ENCODE measurements at places on chromosomes 4 and X.

GRCh38 chr4:118249890-118250289 lies 102.9 kb downstream of the PRSS12 start:
- no peak for DNase-seq

GRCh38 chr4:110170861-110171260 lies 27.6 kb downstream of the ELOVL6 start:
- DNase-seq: no peak

DNA sequence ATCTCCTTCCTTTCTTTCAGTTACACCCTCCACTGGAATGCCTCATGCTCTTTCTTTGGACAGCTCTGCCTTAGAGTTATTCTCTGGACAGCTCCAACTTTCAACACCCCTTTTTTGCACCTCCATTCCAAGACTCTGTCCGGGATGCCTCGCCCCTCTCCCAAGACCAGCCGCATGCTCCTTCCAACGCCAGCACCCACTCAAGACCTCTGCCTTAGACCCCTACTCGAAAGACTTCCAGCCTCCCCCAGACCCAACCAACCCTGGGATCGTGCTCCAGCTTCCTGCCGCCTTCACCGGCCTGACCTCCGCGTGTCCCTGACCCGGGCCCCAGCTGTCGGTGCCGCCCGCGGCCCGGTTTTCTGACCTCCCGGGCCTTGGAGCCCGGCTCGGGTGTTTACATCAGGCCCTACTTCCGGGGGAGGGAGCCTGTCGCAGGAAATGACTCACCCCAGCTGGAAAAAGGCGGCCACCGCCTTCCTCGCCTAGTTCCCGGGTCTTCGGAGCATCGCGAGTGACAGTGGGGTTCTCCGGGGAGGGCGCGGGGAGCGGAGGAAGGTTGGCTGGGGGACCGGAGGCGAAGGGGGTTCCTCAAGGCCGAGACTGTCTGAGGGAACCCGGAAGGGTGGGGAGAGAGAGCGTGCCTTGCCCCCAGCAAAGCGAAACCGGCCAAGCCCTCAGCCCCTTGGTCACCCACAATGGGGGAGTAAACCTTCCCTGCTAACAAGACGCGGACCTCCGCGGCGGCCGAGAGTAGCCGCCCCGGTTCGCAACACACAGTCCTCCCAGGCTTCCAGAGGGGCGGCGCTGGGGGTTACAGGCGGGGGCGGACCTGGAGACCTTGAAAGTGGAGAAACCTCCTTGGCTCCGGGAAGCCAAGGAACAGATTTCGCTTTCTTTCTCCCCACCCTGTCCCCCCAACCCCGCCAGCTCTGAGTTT lies at the start of gene WDR45:
Gene WDR45, minus strand, starts transcription at position 399 of the 940 bp plus-strand sequence. CDS start 1,792 bp downstream, outside the sequence.
- DNase-seq: peak; percentile 80

GRCh38 chrX:56762707-56763555 lies 33.9 kb downstream of the NBDY start:
- DNase-seq: no peak

DNA sequence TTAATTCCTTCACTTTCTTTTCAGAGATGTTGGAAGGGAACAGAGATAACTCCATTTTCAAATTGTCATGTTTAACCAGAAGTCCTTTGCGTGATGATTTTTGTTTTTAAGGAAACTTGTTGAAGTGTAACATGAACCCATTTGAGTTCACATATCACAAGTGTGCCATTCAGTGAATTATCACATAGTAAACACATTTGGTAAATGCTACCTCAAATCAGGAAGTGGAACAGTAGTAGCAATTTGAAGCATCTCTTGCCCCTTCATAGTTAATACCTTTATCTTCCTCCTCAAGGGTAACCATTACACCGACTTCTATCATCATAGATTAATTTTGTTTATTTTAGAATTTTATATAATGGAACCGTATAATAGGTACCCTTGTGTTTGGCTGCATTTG lies 35.8 kb downstream of the KDM6A start:
- DNase-seq: no peak

DNA sequence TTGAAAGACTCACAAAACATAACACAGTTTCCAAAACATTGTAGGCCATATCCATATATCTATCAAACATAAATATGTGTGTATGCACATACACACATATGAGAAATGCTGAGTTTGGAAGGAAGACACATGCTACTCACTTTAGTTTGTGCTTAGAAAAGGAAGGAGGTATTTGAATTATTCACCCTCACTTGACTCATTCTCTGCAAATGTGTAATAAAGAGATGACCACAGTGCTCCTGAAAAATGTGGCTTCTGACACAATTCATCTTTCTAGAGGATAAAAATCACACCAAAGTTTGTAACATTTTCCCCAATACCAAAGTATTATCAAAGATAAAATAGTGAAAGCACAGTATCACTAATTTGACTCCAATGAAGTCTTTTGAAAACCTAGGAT lies 950.1 kb downstream of the FAT4 start:
- peak; percentile 31 for DNase-seq

DNA sequence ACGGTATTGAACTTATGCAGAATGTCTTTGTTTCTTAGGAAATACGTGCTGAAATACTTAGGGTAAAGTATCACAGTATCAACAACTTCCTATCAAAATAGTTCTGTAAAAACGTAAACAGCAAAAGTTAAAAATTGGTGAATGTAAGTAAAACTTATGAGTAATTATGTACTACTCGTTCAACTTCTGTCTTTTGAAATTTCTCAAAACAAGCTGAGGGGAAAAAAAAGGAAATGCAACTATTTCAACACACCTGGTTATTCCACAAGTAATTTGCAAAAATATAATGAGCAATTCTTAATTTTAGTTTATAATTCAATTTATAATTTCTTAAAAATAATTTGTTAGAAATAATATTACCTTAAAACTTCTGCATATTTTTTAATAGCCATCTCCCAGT lies 8.3 kb downstream of the PPID start:
- no peak for DNase-seq

DNA sequence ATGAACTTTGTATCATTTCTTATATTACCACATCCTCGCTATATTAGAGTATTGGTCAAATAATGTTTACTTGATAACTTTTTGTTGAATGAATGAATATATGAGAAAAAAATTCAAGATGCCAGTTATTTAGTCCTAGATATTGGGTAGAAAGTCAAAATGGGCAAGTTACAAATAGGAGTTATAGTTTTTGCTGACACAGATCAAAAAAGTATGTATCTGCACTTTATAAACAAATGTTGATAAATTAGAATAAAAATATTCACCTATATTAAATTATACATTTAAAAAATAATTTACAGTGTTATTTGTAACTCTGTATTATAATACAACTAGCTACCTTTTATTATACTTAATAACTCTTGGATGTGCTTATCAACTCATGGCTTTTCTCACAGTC lies 57.8 kb upstream of the NDST4 start:
- no peak for DNase-seq

DNA sequence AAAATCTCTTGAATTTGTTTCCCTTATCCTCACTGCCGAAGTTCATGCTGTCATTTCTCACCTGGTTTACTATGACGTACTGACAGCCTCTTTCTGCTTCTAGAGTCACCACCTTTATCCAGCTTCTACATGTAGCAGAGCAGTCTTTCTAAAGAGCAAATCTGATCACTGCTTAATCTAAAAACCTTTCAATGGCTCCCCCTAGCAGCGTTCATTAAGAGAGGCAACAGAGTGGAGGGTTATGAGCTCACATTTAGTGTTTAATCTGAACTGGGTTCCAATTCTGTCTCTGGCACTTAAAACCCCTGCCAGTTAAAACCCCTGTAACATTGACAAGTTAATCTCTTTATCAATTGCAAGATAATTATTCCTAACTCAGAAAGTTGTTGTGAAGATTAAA lies 4.4 kb downstream of the RBPJ start:
- DNase-seq: peak; percentile 52

GRCh38 chr4:98845960-98846359 lies 83.0 kb downstream of the EIF4E start:
- DNase-seq: no peak

DNA sequence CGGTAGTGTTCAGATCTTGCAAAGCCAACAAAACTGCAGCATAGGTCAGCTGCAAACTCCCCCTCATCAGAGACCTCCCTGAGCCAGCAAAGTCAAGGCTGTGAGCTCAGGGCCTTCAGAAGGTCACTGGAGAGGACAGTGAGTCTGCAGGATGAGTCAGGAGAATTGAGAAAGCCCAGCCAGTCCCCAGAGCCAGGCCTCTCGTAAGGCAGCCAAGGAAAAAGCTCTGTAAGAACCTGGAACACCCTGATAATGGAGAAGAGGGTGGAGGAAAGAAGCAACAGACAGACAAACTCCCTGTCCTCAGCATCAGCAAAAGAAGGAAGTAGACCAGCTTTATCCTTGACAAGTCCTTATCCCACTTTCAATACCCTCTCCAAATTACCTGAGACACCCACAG lies 33.0 kb downstream of the GRIA3 start:
- peak; percentile 69 for DNase-seq

- peak; percentile 84 for DNase-seq
These were observed 51.3 kb upstream of the NFKB1 start for GRCh38 chr4:102449751-102450352.

DNA sequence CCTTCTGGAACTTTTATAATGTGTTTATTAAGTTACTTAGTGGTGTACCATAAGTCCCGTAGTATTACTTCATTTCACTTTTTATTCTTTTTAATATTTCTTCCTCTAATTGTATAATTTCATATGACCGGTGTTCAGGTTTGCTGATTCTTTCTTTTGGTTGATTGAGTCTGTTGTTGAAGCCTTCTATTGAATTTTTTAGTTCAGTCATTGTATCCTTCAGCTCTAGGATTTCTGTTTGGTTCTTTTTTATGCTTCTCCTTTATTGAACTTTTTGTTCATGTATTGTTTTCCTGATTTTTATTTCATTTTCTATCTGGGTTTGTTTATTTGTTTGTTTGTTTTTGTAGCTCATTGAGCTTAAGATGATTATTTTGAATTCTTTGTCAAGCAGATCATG lies 8.8 kb downstream of the CEP44 start:
- no peak for DNase-seq

DNA sequence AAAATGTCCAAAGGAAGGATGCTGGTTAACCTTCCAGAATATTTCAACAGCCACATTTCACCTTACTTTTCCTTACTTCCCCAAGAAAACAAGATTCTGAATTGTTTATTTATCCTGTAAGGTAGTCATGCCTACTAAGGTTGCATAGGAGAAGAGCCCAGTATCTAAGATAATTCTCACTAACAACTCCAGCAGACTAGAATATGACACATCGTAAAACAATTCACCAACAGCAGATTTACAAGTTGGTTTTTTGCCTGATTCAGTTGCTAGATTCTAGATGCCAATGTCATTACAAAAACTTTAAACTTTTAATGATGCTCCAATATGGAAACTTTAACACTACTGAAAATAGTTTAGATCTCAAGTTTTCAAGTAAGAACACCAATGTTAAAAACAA lies 176.4 kb downstream of the IL13RA2 start:
- DNase-seq: peak; percentile 6

DNA sequence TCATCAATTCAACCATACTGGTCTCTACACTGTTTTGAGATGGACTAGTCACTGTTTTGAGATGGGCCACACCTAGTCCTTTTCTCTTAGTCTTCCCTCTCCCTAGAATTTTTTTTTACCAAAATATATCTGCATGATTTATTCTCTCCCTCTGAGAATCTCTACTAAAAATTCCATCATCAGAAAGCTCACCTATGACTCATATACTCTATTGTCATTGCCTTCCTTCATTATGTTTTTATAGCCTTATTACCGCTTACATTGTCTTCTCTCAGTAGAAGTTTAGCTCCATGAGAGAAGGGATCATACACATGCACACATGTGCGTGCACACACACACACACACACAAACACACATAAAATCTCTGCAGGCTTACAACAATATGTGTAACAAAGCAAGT lies 303.6 kb downstream of the PCDH10 start:
- no peak for DNase-seq

- no peak for DNase-seq
These were observed 140.5 kb downstream of the LRBA start for GRCh38 chr4:150874338-150875226.

- no peak for DNase-seq
These were observed 46.4 kb upstream of the FGG start for GRCh38 chr4:154658680-154659405.

- DNase-seq: no peak
These were observed 53.7 kb downstream of the SMIM31 start for GRCh38 chr4:164807611-164808010.

GRCh38 chrX:72395237-72395636 lies 89.5 kb upstream of the CITED1 start:
- peak; percentile 6 for DNase-seq

- peak; percentile 78 for DNase-seq
These were observed 94.2 kb downstream of the MAOA start for GRCh38 chrX:43750248-43750676.

- DNase-seq: no peak
These were observed 230.7 kb upstream of the GK2 start for GRCh38 chr4:79638735-79639134.

DNA sequence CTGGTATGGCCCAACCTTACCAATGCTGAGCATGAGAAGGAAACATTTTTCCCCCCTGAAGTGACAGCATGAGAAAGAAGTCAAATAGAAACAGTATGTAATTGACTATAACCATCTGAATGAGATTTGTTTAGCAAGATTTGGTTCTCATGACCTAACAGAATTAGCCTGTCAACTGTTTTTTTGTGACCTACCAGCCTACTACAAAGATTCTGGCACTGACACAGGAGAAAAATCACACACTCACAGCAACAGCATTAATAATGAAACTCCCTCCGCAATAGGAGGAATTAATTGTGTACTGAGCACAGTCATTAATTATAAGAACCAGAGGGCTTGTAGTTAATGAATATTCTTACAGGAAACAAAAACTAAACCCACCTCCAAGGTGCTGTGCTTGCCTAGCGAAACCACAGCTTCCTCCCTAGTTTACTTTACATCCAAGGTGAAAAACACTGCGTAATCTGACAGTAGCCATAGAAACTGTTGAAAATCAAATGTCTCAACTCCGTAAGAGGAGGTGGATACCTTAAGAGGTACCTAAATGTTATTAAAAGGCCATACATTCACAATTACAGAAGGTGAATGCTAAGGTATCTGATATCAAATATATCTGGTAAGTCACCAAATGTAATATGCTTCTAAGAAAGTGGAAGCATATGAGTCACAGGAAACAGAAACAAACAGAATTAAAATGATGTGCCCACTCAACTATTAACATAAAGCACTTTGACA lies 34.9 kb downstream of the MMRN1 start:
- no peak for DNase-seq

DNA sequence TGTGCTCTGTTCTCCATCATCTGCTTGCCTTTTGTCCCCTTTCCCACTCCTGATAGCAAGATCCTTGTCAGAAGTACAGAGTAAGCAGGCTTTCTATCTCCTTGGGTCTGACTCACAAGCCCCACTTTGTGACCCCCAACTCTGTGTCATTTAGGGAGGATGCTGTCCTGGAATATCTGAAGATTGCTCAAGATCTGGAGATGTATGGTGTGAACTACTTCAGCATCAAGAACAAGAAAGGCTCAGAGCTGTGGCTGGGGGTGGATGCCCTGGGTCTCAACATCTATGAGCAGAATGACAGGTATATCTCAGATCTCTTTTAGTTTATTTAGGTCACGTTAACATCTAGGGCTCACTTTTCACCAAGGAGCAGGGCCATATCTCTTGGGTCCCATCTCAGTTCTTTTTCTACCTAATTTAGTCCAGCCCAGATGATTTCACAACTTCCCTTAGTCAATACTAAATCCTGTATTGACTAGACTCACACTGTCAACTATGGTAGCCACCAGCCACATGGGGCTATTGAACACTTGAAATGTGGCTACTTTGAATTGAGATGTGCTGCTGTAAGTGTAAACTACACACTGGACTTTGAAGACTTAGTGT lies 64.3 kb downstream of the MSN start:
- DNase-seq: no peak

- DNase-seq: no peak
These were observed 11.9 kb downstream of the ADD1 start for GRCh38 chr4:2855584-2855983.

All from adipocyte (in vitro differentiated cells).